ENCODE measurements at places on chromosomes 5 and 9.

GRCh38 chr9:112921549-112921948, 30.9 kb upstream of the SLC46A2 start:
- DNase-seq: no peak

DNA sequence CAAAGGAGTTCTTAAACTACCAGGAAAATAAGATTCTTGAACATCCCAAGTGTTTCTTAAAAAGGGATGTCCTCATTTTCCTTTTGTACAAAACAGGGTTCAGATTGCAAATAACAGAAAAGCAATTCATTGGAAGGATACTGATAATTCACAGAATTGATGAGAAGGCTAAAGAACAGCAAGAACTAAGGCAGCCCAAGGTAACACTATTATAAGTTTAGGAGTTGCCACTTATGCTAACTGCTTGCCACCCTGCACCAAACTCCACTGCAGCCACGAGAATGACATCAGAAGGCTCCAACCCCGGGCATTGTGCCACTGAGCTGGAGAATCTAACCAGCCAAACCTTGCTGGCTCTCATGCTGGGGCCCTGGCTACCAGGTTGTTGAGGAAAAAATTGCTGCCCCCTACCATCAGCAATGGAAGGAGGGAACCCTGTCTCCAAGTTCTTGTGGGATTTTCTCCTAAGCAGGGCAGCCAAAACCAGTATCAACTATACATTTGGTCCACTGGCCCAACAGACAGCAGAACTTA, 123.4 kb downstream of the ARL15 start:
- no peak for DNase-seq

DNA sequence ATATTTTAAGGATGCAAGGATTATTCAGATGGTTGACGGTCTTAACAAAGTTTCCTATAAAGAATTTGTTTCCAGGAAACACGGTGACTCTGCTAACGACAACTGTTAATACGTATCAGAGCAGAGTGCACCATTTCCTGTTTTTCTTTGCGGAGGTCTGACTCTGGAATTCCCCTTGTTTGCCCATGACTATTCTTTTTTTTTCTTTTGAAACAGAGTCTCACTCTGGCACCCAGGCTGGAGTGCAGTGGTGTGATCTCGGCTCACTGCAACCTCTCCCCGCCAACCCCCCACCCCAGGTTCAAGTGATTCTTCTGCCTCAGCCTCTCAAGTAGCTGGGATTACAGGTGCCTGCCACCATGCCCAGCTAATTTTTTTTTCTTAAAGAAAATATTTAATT, 115.9 kb downstream of the CDC42SE2 start:
- DNase-seq: no peak

- no peak for DNase-seq
These were observed 141.5 kb upstream of the FSTL4 start for GRCh38 chr5:133753856-133754255.

- DNase-seq: no peak
These were observed 6.6 kb upstream of the PRXL2C start for GRCh38 chr9:96661711-96662110.

GRCh38 chr5:34043099-34043876, at the start of gene C1QTNF3:
C1QTNF3 (minus strand) TSS chr5:34043213; CDS start chr5:34043125, 88 bp downstream.
- no peak for DNase-seq

GRCh38 chr9:91885746-91886413, 64.1 kb downstream of the ROR2 start:
- DNase-seq: no peak

DNA sequence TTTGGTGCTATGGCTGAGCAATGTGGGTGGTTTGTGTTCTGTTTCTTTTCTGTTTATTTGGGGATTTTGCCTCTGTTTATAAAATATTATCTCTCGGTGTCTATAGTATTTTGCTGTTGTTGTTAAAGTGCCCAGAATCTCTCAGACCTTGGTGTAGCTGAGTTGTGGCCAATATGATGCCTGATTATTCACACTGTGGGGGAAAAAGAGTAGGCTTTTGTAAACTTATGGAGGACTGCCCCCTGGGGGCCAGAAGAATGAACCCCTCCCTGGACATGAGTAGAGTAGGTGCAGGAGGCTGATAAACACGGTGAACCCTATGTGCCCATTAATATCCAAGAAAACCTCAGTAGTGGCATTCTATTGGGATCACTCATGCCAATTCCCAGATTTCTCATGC, 49.0 kb upstream of the DPYSL3 start:
- DNase-seq: no peak

DNA sequence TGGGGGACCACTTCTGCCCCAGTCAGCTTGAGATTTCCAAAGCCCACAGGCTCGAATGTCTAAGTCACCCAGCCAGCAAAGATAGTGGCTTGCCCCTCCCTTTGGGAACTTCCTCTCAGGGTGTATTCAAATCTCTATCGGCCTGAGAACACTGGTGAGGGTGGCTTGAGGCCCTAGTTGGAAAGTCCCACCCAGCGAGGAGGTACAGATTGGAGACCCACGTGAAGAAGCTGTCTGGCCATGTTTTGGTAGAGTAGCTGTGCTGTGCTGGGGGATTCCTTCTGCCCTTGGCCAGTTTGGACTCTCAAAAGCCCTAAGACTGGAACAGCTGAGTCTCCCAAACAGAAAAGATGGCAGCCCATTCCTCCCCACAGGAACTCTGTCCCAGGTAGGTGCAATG, 172.7 kb upstream of the RIOK2 start:
- DNase-seq: no peak

DNA sequence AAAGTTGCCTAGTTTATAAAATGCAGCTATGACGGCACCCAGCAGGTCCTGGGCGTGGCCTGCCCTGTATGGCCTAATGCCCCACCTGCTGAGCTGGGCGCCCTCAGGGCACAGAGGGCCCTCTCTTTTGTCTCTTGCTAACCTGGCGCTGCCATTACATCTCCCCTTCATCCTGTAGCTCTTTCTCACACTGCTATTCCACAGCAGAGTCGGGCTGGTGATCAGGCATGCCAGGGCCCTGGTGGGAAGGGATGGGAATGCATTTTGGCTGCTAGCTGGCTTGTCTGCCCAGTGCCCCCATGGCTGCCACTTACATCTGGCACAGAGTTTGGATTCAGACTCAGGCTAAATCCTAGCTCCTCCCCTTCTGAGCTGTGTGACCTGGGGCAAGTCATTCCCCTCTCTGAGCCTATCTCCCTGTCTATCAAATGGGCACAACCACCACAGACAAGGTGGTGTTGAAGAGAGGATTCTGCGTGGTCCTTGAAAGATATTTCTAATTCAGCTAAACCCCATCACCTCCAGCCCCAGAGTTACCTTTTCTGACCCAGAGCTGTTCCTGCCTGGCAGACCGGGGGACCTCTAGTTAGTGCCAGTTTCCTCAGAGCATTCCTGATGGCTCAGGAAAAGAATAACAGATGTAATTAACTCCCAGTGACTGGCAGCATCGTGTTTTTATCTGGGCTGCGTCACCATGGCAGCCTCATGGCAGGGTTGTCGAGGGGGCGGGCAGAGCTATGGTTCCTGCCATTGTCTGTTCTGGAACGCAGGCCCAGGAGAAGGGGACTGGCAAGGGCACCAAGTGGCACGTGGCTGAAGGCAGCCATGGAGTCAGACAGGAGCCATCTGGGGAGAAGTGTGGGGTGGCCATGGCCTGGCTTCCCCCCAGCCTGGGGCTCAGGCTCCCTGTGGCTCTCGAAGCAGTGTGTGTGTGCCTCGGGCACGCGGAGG, 6.3 kb downstream of the PRR7 start:
- no peak for DNase-seq

DNA sequence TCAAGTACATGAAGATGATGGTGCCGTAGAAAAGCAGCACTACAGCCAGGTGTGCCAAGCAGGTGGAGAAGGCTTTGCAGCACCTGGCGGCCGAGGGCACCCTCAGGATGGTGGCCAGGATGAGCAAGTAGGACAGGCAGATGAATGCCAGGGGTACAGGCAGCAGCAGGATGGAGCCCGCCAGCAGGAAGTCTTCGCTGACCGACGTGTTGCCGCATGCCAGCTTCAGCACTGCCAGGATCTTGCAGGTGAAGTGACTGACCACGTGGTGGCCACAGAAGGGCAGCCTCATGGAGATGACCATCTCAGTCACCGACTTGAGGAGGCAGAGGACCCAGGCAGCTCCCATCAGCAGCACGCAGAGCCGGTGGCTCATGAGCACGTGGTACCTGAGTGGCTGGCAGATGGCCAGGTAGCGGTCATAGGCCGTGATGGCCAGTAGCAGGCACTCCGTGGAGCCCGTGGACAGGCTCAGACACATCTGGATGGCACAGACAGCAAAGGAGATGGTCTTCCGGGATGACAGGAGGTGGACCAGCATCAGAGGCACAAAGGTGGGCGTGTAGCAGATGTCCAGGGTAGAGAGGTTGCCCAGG, 482 bp downstream of the OR13J1 start:
- no peak for DNase-seq

DNA sequence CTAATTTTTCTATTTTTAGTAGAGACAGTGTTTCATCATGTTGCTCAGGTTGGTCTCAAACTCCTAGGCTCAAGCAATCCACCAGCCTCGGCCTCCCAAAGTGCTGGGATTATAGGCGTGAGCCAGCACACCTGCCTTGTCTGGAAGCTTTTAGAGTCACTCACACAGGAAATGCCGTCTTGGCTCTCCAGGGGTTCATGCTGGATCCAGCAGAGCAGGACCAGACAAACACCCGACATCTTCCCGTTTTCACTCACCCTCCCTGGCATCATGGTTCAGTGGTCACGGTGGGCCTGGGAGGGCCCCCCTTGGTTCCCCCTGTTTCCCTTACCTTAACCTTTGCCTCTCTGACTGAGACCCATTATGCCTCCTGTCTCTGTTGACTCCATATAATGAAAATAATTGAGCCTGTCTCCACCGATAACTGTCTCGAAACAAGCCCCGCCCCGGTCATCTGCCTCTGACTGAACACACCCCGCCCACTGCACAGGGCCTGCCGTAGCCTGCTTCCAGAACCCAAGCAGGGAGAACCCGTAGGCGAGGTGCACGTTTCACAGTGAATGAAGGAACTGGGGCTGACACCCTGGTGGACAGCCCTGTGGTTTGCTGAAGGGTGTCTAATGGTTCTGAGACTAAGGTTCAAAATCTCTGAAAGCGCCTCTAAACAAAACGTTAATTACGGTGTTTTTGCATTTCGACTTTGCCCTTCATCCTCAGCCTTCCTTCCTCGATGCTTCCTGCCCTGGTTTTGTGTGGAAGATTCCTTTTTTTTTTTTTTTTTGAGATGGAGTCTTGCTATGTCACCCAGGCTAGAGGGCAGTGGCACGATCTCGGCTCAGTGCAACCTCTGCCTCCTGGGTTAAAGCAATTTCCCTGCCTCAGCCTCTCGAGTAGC, 39.7 kb upstream of the SPRY4 start:
- no peak for DNase-seq

- no peak for DNase-seq
These were observed 471.5 kb downstream of the ZNF608 start for GRCh38 chr5:124274949-124275348.

DNA sequence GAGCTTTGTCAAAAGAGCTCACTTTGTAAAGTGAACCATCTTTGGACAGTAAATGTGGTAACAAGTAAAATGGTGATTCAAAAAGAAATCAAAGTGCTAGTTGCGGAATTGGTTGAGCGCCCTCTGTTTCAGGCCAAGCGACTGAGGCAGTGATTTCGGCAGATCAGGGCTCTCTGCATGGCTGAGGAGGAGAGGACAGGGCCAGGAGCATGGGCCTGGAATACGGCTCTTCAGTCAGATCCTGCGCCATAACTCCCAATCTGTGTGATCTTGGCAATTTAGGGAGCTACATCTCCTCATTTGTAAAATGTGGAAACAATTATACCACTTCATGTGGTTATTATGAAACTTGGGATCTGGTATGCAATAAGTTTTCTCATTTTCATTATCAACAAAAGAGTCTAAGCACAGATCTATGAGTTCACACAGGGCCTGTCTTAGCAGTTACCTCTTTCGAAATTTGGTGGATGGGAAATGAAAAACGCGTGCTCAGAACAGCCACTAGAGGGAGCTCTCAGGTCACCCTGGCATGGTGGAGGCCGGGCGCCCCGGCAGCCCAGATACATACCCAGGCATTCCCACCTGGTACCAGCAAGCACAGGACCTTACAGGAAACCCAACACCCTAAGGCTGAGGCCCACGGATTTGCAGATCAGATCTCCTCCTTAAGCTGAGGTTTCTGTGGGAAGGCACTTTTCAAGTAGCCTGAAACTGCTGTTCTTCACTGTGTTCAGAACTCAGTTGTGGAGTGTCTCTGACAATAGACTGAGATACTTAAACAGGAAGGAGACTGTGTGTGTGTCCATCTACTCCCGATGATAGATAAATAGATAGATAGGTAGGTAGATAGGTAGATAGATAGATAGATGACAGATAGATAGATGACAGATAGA, 303.7 kb downstream of the RAB3C start:
- no peak for DNase-seq

DNA sequence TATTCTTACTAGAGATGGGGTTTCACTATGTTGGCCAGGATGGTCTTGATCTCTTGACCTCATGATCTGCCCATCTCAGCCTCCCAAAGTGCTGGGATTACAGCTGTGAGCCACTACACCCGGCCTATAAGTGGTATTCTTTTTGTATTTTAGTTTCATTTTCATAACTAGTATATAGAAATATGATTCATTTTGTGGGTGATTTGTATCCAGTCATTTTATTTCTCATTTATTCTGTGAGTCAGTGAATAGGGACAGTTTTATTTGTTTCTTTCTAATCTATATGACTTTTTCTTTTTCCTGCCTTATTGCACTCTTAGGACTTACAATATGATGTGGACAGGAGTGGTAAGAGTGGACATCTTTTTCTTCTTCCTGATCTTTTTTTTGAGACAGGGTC, 112.9 kb downstream of the AOPEP start:
- DNase-seq: no peak

DNA sequence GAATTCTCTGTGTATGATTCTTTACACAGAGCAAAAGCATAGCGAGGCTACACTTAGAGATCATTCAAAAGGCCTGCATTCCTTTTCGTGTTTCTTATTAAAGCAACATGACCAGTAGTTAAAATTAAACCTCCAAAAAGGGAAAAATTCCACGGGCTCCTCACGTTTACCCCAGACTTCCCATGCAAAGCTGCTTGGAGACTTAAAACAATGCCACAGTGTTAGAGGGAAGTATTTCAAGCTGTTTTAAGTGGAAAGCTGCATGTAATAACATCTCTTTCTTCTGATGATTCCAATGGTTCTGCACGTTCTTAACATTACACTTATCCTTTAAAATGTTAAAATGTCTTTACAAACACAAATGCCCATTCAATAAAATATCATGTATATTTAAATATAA, 405.2 kb downstream of the SEMA5A start:
- DNase-seq: no peak

DNA sequence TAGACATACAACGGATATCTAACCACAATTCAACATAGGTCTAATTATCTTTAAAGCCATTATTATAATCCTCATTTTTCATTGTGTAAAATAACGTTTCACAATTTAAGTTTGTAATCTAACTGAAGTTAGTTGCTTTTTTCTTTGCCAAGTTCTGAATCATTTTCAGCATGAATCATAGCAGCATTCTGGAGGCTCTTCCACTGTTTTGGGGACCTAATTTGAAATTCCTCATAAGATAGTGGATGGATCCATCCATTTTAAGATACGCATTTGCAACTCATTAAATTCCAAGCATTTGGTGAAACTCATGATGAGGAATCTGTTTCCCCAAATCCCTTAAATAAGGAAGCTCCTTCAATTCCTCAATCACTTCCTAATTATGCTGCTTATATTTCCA, 447.1 kb upstream of the CDH10 start:
- no peak for DNase-seq

GRCh38 chr5:168137265-168137664, 154.2 kb upstream of the WWC1 start:
- no peak for DNase-seq

GRCh38 chr5:157004893-157005551, 42.0 kb upstream of the TIMD4 start:
- DNase-seq: no peak

GRCh38 chr5:40984884-40985283, 75.6 kb downstream of the C7 start:
- no peak for DNase-seq

Measured in vagina (tissue), 2 donors.